ENCODE measurements at places on chromosomes 16 and 17.

GRCh38 chr17:54900457-54901229 is at the start of gene TOM1L1:
Gene TOM1L1 (plus strand): TSS chr17:54900852. CDS start chr17:54900866, 14 bp downstream.
- DNase-seq, result peak; percentile 87

DNA sequence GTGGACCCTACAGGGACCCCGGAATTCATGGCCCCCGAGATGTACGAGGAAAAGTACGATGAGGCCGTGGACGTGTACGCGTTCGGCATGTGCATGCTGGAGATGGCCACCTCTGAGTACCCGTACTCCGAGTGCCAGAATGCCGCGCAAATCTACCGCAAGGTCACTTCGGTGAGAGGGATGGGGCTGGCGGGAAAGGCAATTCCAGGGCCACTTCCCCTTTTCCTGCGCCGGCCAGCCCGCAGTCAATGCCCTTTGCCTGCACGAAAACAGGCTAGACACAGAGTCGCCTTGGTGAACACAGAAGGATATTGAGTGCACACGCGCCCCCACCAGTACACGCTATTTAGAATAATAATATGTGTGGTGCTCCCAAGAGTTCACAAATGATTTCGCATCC is 4.0 kb downstream of the WNK4 start:
- no peak for DNase-seq

DNA sequence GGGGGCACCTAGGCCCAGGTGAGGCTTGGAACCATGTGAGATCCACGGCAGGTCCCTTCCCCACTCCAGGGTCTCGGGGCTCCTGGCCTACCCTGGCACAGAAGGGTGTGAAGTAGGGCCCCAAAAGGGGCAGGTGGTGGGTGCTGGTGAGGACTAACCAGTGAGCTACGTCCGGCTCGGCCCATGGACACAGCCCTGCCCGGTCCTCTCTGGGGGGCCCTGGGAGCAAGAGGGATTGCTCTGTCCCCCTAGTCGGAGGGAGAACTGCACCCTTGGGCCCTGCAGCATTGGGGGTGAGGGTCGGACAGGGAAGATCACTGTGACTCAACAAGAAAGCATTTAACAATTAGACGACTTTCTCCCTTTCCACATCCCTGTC is 2.9 kb downstream of the ENPP7 start:
- no peak for DNase-seq

GRCh38 chr16:49899991-49900695 is 44.2 kb upstream of the ZNF423 start:
- no peak for DNase-seq

GRCh38 chr17:19672009-19672750 is 23.6 kb downstream of the ALDH3A2 start:
- peak; percentile 94 for DNase-seq

DNA sequence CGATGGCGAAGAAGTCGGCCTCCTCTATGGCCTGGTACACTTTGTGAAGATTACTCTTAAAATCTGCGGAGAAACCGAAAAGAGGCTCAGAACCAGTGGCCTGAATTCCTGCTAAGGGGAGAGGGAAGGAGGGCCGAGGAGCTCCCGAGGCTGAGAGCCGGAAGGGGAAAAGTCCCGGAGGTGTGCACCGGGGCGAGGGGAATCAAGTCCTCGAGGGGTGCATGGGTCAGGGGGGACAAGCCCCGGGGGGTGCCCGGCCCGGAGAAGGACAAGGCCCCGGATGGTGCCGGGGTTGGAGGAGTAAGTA is 495 bp downstream of the PARN start:
- DNase-seq, result no peak

- no peak for DNase-seq
Measured at GRCh38 chr17:72115781-72116525, 4.9 kb upstream of the SOX9 start.

DNA sequence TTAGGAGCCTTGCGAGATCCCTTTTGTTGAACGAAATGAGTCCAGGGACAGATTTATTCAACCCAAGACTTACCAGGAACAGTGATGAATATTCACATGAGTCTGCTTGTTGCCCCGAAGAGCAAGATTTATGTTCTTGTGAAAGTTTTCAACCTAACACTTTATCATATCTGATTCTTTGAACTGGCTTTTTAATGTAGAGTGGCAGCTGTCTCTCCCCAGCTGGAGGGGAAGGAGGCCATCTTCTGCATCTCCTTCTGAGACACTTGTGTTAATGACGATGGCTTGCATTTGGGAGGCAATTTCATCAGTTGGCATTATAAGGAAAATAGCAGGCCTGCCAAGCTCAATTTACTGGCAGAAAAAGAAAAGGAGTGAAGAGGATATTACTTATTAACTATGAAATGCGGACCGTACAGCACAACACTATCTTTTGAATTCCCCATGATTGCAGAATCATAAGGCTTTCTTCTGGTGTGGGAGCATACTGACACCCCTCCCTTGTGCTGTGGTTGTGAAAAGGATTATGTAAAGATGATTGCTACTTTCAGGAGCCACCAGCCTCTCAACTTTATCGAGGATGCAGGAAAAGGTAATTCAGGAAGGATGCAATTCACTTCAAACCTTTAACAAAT is 35.7 kb downstream of the SMARCE1 start:
- DNase-seq, result no peak

- no peak for DNase-seq
Measured at GRCh38 chr17:79374087-79374689, 236.7 kb downstream of the RBFOX3 start.

- no peak for DNase-seq
Measured at GRCh38 chr16:78102122-78102660, 2.7 kb downstream of the WWOX start.

DNA sequence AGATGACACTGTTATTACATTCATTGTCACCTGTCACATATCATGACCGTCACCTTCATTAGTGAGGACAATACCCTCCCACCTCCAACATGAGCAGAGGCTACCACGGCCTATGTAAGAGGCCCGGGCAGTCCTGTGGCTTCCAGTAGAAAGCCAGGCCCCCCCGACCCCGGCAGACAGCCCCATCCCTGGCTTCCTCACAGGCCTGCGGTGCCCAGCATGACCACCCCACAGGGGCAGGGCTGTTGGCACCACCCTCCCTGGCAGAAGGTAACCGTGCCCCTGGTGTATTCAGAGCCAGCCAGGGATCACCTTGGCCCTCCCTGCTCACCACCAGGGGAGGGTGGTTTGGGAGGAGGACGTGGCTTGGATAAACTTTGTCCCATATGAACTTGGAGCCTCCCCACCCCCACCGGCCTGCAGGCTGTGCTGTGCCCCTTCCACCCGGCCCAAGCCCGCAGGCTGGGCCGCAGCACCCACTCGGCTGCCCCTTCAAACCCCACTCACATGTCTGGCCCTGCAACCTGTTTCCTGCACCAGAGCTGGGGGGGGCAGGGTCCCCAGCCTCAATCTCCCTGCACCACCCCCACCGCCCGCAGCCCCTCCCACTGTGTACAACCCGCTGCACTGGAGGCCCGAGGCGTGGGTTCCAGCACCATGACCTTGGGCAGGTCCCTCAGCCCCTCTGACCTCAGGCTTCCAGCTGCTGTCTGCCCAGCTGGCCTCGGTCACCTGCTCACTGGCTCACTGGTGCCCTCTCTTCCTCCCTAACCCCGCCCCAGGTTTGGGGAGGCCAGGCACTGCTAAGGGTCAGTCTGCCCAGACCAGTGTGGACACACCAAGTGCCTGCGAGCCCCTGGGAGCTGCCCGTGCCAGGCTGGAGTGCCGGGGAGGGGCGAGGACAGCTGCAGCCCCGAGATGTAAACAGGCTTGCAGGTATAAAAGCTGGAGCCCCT is 12.4 kb upstream of the AATK start:
- no peak for DNase-seq

DNA sequence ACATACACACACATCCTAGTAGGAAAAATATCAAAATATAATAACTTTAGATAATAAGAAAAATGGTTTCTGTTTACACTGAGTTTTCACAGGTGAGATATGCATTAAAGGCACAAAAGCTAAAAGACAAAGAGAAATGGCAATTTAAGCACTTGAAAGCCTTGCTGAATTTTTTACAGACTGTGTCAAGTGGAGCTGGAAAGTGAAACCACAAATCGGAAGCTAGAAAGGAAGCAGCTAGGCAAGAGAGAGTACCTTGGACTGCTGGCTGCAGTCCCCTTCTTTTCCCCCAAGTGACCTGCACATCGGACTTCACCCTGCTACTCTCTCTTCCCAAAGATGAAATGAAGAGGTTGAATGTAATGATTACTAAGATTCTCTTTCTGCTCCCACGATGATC is 135.1 kb downstream of the CDH13 start:
- DNase-seq, result no peak

DNA sequence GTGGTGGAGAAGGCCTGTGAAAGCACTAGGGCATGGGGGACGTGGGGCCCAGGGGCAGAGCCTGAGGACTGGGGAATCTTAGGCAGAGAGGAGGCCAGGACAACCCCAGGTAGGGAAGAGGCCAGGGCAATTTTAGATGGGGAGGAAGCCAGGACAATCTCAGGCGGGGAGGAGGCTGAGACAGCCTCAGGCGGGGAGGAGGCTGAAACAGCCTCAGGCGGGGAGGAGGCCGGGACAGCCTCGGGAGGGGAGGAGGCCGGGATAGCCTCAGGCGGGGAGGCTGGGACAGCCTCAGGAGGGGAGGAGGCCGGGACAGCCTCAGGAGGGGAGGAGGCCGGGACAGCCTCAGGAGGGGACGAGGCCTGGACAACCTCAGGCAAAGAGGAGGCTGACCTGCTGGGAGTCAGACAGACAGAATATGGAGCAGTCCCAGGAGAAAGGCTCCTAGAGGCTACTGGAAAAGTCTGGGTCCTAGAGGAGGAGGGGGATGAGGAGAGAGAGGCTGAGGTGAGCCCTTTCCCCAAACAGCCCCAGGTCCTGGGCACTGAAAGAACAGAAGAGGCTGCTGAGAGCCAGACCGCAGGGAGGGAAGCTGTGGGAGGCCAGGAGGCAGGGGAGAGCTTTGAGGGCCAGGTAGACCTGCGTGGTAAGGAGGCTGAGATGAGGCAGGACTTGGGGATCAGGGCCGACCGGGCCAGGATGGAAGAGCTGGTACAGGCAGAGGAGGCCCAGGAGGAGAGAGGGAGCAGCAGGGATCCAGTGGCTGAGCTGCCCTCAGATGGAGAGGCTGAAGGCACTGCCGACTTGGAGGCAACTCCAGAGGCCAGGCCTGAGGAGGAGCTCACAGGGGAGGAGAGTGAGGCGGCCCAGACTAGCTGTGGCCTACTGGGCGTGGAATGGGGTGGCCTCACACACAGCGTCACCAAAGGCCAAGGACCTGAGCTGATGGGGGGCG is 1.6 kb downstream of the APOBR start:
- no peak for DNase-seq

DNA sequence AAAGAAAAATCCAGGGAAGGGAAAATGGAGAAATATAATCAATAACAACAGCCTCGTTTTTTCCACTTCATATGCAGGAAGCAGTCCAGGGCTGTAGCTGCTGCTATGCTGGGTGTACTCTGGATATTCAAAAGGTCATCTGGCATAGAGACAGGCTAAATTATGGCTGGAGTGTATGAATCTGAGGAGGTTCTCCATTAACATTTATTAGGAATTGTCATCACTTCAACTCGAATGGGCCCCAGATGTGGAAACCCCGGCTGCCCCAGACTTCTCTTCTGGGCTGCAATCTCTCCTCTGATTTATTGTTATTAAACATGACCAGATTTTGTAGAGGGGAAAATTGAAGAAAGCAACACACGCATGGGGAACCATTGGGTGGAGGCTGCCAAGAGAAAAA is 33.5 kb upstream of the SKAP1 start:
- DNase-seq, result no peak

GRCh38 chr17:28041844-28042656 is 427 bp upstream of the NLK start:
- DNase-seq, result no peak

GRCh38 chr17:69062860-69063581 is 2.3 kb upstream of the ABCA9 start:
- no peak for DNase-seq

- DNase-seq, result peak; percentile 80
Measured at GRCh38 chr16:716200-716568, 1.3 kb downstream of the METRN start.

GRCh38 chr17:80665792-80666191 is 121.2 kb downstream of the RPTOR start:
- peak; percentile 82 for DNase-seq

- DNase-seq, result no peak
Measured at GRCh38 chr17:65696739-65697394, 135.4 kb upstream of the AXIN2 start.

GRCh38 chr17:62968445-62968923 is 2.4 kb downstream of the TANC2 start:
- DNase-seq, result peak; percentile 83

DNA sequence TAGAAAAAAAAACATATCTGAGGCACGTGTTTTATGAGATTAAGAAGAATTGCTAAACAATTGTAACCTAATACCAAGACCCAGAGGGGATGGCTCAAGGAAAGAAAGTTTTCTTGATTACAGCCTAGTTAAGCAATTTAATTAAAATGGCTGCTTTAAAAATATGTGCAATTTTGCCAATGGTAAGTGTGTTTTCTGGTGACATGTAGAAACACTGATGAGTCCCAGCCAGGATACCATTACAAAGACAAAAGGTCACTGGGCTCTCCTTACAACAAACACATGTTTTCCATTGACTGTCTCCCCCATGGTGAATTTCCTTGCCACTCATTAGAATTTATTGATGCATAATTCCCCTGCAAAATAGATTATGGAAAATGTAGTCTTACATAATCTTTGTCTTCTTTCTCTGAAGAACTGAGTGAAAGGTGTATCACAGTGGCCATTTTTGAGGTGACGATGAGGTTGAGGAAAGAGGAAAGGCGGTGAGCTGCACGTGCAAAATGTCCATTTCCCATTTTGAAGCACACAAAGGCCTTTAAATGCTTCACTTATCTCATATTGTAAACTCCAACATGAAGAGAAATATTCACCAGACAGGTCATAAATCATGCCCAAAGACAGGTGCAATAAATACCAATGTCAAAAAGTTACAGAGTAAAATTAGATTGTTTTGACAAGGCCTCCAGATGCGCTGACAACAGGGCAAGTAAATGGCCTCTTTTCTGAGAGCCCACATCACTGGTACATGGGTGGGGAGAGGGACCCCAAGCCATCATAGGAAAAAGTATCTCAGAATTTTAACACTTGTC is 696.9 kb downstream of the KCNJ2 start:
- no peak for DNase-seq

DNA sequence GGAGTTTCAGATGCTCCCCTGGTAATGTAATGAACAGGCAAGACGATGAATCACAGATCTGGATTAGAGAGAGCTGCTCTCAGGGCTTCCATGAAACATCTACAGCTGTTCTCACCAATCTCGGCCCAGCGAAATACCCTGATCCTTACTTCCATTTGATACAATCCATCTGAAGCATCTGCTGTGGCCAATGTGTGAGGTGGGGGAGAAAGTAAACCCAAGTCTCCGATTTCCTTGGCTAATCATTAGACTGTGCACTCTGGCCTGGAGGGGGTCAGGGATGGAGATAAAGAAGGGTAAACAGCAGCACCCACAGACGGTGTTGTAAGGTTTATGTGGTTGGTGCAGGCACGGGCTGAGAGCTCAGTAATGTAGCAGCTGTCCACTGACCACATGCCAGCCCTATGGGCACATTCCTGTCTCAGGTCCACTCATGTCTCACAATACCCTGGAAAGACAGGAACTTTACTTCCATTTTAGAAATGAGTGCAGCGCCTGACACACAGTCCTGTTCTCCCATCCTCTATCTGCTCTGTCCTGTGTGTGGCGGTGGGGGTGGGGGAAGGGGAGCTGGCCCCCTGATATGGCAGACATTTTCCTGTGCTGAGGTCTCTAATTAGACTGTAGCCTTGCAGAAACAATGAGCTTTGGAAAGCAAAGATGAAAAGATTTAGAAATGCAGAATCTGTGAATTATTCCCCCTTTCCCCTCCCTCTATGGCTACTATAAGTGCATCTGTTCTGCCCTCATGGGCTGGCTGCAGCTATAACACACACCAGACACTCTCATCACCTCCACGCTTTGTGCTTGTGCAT is 48.3 kb upstream of the ERN1 start:
- peak; percentile 90 for DNase-seq

- peak; percentile 45 for DNase-seq
Measured at GRCh38 chr17:50056217-50056960, 479 bp downstream of the ITGA3 start.

All from HepG2 (cell line).